ENCODE measurements at places on chromosomes 13 and 19. TPM values are rescaled to one million over a fixed set of nuclear protein-coding genes. Genes with fewer than 3 reads are reported as not detected.

ZNF600 gene
- total RNA-seq: 14.8 TPM

GRCh38 chr19:13744174-13744573 lies 20.1 kb upstream of the MRI1 start:
- DNase-seq: no peak

DNA sequence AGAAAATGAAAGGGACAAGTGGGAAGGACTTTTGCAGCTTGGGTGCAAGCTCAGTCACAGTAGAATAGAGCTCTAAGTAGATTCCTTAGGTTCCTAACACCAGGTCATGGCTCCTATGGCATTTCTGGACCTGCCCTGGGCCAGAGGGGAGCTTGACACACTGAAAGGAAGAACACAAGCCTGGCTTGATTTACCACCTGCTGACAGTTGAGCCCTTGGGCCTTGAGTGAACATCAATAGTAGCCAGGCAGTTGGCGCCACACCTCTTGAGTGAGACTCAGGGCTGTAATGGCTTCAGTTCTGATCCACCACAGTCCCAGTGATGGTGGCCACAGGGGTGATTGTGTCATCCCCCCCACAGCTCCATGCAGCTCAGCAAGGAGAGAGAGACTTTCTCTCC lies 221.9 kb upstream of the PCDH17 start:
- DNase-seq: no peak

DNA sequence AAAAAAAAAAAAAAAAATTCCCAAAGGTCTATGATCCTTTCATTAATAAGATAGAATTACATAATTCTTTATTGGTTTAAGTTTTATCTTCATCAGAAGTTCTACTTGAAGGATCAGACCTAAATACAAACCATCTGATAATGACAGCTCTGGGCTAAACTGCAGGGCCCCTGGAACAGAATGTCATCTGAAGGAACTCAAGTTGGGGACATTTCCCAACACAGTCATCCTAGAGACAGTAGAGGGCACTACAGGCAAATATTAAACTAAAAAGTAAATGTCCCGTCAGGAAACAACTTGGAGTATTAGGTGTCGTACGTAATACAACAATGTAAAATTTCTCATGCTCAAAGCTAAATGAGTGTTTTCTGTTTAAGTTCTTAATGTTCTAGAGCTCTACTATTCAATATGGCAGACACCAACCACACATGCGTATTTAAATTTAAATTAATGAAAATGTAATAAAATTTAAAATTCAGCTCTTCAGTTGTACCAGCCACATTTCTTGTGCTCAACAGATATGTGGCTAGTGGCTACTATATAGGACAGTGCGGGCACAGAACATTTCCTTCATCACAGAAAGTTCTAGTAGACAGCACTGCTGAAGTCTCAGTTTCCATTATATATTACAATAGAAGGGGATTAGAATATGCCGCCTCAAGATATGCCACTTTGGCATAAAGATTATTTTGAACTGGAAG lies 21.8 kb upstream of the NAXD start:
- DNase-seq: peak; percentile 61

GRCh38 chr19:47539747-47540311 lies 25.0 kb upstream of the NAPA start:
- no peak for DNase-seq
